ENCODE measurements at places on chromosomes 12 and 14. TPM values are rescaled to one million over a fixed set of nuclear protein-coding genes. Genes with fewer than 3 reads are reported as not detected.

GRCh38 chr12:10641735-10642500, 28.5 kb upstream of the MAGOHB start:
- peak overlapping the region; percentile 52 for H3K27ac ChIP-seq
- no peaks in the 10 kb centered on the region for H3K27me3 ChIP-seq
- no peaks in the 10 kb centered on the region for H3K36me3 ChIP-seq
- H3K4me3 ChIP-seq: no peak overlapping the region

- peak; percentile 65 for DNase-seq
- H3K27me3 ChIP-seq: no peaks in the 10 kb centered on the region
- no peak overlapping the region for H3K27ac ChIP-seq
- no peak overlapping the region for H3K4me3 ChIP-seq
- H3K4me1 ChIP-seq: no peaks in the 10 kb centered on the region
- H3K36me3 ChIP-seq: no peaks in the 10 kb centered on the region
Measured at GRCh38 chr14:102848830-102849525, 71.7 kb downstream of the TRAF3 start.

KRT74 gene
- not detected for total RNA-seq

DNA sequence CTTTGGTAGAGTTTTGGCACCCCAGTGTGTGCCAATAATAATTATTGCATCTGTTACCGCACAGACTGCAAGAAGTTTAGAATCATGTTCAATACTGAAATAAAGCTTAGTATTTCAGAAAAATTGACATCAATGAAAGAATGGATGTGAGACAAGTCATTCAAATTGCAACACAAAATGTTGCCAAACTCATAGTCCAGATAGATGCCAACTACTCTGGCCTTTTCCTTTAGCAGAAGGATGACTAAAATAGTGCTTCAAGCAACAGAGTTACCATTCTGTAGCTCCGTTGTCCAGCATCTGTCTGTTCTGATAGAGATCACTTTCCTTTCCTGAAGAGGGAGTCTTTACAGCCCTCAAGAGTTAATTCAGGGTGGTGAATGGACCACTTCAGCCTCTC, 77.5 kb downstream of the LIN7A start:
- H3K27me3 ChIP-seq: no peaks in the 10 kb centered on the region
- no peaks in the 10 kb centered on the region for H3K36me3 ChIP-seq
- H3K27ac ChIP-seq: no peak overlapping the region
- no peak for DNase-seq
- peaks cover 53% of the 10 kb centered on the region for H3K4me1 ChIP-seq

DNA sequence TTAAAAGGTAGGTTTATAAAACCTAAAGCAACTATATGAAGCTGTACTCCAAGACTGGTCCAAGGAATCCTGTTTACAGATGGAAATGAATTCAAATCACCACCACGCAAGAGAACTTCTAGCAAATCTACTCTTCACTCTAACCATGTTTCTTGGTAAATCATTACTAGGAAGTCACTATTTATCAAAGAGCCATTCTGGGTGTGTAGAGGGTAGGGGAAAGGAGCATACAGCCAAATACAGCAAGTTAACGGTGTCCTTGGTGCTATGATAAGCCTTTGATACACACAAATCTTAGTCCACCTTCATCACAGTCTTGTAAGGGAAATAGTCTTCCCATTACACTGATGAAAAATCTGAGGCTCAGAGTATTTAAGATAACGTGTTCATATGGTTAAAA, 16.8 kb downstream of the NIN start:
- peak; percentile 53 for DNase-seq
- no peaks in the 10 kb centered on the region for H3K27me3 ChIP-seq
- H3K4me3 ChIP-seq: no peak overlapping the region
- H3K27ac ChIP-seq: no peak overlapping the region

Measured in osteoblast (primary cell).